ENCODE measurements at places on chromosomes 3 and 15.

- DNase-seq, result no peak
Observed at GRCh38 chr15:77228828-77229227, 157.9 kb upstream of the TSPAN3 start.

GRCh38 chr3:183254487-183255347 lies 1.7 kb downstream of the B3GNT5 start:
- DNase-seq, result no peak

GRCh38 chr3:177351757-177352158 lies 154.5 kb upstream of the TBL1XR1 start:
- no peak for DNase-seq

DNA sequence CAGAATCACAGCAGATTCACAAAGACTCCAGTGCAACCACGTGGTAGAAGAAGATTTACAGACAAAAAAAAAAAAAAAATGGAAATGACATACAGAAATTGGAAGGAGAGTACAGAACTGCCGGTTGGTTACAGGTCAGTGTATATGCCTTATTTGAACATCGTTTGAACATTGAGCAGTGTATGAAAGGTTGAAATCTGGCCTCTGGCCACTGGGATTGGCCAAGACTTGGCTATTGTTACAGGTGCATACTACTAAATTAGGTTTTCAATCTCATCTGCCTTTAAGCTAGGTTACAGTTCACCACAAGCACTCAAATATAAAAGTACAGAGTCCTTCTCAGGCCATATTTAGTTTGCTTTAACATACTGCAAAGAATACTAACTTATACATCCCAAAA lies 59.8 kb downstream of the THBS1 start:
- DNase-seq, result no peak

GRCh38 chr3:122754929-122755328 lies 38.7 kb downstream of the HSPBAP1 start:
- no peak for DNase-seq

GRCh38 chr3:146019508-146019907 lies 141.5 kb downstream of the PLOD2 start:
- no peak for DNase-seq

All from stimulated activated CD4-positive, alpha-beta T cell treated with anti-CD3 and anti-CD28 coated beads, Interleukin-1b, Interleukin-23, amount 100 ng/mL, for 1 hour (primary cell).